ENCODE measurements at places on chromosomes 12 and 14. TPM values are rescaled to one million over a fixed set of nuclear protein-coding genes. Genes with fewer than 3 reads are reported as not detected.

Gene TROAP
- total RNA-seq: not detected

- H3K27ac ChIP-seq: no peak overlapping the region
- H3K4me3 ChIP-seq: peak overlapping the region; percentile 59
- H3K4me1 ChIP-seq: peaks cover 12% of the 10 kb centered on the region
- H3K36me3 ChIP-seq: peaks cover 5% of the 10 kb centered on the region
- no peak for DNase-seq
These were observed 2.0 kb downstream of the HOXC5 start for GRCh38 chr12:54034785-54035310.

Gene PLD4
- 1.1 TPM for total RNA-seq

- H3K27ac ChIP-seq: peak overlapping the region; percentile 88
- H3K36me3 ChIP-seq: peaks cover 2% of the 10 kb centered on the region
- H3K4me3 ChIP-seq: peak overlapping the region; percentile 95
- DNase-seq: peak; percentile 31
- H3K4me1 ChIP-seq: peaks cover 42% of the 10 kb centered on the region
- no peaks in the 10 kb centered on the region for H3K27me3 ChIP-seq
These were observed 483 bp downstream of the POC1B start for GRCh38 chr12:89525305-89525823.

Gene KRT85
- not detected for total RNA-seq

All from T-helper 17 cell (primary cell).